ENCODE measurements at places on chromosomes 5 and 9.

GRCh38 chr5:177195307-177195952 is 61.9 kb downstream of the NSD1 start:
- DNase-seq: no peak

GRCh38 chr5:175623088-175623487 is 34.8 kb upstream of the HRH2 start:
- DNase-seq: no peak

GRCh38 chr9:36997414-36997813 is 36.7 kb downstream of the PAX5 start:
- no peak for DNase-seq

DNA sequence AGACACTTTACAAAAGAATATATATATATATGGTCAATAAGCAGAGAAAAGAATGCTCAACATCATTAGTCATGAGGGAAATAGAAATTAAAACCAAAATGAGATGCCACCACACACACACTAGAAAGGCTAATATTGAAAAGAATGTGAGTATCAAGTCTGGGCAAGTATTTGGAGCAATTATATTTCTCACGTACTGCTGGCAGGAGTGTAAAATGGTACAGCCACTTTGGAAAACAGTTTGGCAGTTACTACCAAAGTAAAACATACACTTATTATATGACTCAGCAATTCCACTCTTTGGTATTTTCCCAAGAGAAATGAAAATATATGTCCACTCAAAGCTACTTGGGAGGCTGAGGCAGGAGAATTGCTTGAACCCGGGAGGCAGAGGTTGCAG is 29.8 kb downstream of the NEUROG1 start:
- DNase-seq: no peak

DNA sequence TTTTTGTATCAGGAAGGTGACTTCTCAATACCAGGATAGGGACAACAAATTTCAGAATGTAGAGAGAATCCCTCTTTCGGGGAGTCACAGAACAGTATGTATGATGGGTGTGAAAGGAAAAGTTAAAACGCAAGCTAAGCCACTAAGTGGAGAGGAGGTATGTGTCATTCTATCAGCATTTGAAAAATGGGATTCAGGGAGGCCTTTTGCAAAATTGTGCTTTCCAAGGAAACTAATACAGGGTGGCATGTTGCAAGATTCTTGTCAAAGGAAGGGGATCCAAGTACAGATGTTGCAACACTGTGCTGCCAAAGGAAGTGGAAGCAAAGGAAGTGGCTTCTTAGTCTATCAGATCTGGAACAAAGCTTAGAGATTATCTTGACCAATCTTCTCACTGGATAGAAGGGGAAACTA is 12.6 kb upstream of the TNIP1 start:
- no peak for DNase-seq

GRCh38 chr5:32109236-32109635 is 64.9 kb downstream of the GOLPH3 start:
- DNase-seq: no peak

- no peak for DNase-seq
Measured at GRCh38 chr9:113381909-113382411, 5.2 kb upstream of the HDHD3 start.

- DNase-seq: no peak
Measured at GRCh38 chr5:74503-75109, 17.4 kb upstream of the PLEKHG4B start.

DNA sequence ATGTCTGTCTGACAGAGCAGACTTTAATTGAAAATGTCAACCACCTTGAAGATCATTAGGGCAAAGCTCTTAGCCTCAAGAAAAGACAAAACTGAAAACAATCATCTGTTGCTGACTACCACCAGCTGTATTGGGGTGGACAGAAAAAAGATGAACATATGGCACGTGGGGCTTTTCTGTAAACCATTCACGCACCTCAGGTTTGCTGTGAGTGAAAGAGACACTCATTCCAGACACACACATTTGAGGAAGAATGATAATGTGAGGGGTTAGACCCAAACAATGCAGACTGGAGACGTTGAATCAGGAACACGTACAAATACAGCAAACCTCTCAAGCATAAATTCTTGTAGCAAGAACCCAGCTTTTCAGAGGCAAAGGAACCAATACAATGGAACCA is 158.7 kb downstream of the EBF1 start:
- no peak for DNase-seq

- no peak for DNase-seq
Measured at GRCh38 chr5:143102411-143102810, 301.1 kb downstream of the NR3C1 start.

DNA sequence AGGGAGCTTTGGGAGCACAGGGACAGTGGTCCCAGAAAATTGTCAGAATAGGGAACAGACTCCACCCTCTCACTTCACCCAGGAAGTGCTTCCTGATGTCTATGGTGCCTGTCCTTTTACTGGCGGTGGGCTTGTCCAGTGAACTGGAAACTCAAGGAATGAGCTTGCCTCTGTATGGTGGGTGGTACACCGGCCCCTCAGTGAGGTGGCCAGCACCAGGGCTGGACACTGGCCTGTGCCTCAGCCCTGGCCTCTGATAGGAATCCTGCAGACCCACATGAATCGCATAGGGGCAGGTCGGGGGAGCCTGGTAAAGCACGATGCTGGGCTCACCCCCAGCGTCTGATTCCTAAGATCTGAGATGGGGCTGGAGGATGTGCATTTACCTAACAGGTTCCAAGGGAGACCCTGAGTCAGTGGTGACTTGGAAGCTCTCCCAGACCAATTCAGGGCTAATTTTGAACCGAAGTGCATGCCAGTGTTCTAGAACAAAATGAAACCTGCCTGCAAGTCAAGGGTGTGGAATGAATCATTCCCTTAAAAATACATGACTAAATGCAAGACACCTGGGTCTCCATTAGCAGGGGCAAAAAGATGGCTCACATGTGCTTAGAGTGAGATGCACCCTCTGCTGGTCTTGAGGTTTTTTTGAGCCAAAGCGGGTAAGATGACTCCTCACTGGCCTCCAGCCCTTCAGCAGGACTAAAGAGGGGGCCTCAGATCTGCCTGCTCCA is 178.3 kb downstream of the HSPA4 start:
- DNase-seq: no peak

DNA sequence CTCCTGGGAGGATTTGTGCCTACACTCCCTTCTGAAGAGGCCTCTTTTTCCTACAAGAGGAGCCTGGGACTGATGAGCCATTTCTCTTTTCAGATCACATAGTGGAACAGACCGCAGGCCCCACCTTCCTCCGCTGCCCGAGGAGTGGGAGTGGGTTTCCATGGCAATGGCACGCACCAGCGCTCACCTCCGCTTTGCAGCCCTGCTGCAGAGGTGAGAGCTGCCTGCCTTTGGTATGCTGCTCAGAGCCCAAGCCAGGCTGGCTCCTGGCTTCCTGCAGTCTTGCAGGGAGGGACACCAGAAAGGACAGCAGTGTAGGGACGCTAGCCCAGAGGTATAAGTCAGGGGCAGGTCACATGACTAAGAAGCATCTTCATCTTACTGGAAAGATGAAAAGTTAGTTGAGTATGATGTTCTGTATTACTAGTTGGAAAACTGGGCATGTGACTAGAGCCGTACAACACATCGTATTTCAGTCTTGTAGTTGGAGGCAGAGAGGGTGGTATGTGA is 12.4 kb downstream of the PTTG1 start:
- no peak for DNase-seq

DNA sequence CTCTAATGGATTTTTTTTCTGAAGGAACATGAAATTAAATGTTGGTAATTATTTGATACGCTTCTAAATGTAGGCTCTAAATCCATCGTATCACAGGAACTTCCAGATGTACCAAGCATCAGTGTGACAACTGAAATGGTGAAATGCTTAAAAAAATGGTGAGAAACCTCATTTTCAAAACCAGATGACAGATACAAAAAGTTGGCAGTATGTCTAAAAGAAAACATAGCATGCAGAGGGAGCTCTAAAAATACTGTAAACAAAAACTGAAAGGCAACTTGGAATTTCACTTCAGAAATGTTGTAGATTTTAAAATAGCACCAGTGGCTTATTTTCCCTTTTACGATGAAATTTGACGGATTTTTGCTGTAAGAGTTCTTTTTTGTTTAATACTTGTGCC is 1043.6 kb upstream of the WWC1 start:
- DNase-seq: no peak

DNA sequence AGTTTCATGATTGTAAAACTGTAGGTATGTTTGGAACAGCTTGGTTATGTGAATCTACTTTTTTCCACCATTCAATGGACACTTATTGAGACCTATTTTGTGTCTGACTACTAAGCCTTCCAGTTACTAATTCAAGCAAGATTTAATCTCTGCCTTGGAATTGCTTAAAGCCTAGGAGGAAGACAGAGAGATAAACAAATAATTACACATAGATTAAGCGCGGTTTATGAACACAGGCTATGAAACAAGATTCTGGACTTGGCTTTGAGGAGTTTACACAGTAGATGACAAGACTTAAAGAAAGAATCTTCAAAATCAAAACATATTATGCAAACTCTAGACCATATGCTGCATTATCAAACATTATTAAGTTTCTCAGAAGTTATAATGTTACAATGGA is 340.4 kb downstream of the RASEF start:
- no peak for DNase-seq

DNA sequence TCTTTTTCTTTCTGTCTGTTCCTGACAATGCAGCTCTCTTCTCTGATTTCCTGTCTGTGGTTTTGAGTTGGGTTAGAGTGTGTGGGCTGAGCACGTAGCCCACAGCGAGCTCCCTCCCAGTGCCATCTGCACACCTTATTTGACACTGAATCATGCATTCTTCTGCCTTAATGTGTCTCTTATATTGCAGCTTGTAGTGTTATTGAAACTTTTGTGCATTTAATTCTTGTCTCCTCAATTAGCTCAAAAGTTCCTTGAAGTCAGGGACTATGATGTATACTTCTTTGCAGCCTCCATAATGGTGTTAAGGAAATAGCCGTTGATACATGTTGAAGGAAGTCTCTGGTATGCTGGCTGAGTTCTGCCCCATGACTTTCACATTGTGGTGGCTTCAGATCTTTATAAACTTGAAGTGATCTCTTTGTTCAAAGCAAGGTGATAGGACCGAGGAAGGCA is 576.2 kb upstream of the CLINT1 start:
- no peak for DNase-seq

- DNase-seq: no peak
Measured at GRCh38 chr9:113652355-113653152, 189.0 kb downstream of the RGS3 start.

DNA sequence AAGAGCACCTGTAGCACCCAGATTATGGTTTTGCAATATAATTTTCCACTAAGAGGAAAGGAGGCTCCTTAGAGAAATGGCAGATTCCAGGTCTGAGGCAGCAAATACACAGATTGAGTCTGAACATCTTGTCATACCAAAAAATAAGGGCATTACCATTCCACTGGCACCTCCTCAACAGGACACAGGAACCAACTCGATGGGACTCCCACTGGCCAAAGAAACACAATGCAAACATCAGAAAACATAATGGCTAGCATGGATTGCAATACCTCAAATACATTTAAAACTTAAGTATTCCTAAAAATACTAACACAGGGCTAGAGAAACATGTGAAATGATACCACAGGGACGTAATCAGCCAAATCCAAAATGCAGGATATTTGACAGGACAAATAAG is 12.4 kb upstream of the RANBP17 start:
- no peak for DNase-seq

DNA sequence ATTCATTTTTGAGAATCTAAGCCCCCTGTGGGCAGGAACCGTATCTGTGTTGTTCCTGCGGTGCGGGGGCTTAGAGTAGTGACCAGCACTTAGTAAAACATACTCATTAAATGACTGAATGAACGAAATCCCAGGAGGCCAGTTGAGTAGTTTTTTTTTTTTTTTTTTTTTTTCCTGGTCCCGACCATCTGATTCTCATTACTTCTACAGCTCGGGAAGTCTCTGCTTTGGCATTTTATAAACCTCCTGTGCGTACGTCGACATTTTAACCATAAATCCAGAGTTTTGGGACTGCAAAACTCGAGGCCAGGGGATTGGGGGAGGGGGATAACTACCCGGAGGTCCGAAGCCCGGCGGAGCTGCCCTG is 31.5 kb upstream of the SPRY4 start:
- DNase-seq: no peak

DNA sequence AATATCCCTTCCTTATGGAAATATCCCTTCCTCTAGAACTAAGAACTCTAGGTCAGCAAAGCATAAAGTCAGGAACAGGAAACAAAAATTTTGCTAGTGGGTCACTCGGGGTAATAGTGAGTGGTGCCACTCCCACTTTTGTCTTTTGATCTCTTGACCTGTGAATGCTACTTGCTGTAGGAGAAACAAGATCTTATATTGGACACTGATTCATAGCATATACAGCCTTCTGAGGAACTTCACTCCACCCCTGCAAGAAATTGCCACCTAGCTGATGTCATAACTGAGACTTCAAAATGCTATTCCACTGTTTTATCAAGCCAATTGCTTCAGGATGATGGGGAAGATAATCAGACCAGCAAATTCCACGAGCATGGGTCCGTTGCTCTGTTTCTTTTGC is 53.3 kb upstream of the PRSS3 start:
- no peak for DNase-seq

GRCh38 chr9:9117866-9118265 is 1318.3 kb upstream of the DMAC1 start:
- DNase-seq: no peak

Data from activated CD8-positive, alpha-beta memory T cell treated with anti-CD3 and anti-CD28 coated beads for 1 hour (primary cell).